ENCODE measurements at places on chromosomes 12 and 14.

- DNase-seq: no peak
These were observed 215.7 kb downstream of the CPNE8 start for GRCh38 chr12:38689704-38690103.

DNA sequence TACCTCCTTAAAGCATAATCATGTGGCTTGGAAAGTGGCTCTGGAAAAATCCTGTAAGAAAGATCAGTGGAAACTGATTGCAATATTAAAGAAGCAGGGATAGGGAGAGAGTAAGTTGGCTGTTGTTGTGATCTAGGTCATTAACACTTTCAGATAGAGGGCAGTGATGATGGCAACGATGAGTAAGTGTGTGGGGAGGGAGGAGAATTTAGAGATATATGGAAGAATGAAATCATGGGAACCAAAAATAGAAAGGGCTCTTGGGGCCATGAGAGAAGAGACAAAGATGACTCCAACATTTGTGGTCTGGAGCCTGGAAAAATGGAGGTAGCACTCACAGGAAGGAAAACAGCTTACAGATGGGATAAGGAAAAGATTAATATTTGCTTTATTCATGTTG is 23.3 kb downstream of the SNRPF start:
- no peak for DNase-seq

DNA sequence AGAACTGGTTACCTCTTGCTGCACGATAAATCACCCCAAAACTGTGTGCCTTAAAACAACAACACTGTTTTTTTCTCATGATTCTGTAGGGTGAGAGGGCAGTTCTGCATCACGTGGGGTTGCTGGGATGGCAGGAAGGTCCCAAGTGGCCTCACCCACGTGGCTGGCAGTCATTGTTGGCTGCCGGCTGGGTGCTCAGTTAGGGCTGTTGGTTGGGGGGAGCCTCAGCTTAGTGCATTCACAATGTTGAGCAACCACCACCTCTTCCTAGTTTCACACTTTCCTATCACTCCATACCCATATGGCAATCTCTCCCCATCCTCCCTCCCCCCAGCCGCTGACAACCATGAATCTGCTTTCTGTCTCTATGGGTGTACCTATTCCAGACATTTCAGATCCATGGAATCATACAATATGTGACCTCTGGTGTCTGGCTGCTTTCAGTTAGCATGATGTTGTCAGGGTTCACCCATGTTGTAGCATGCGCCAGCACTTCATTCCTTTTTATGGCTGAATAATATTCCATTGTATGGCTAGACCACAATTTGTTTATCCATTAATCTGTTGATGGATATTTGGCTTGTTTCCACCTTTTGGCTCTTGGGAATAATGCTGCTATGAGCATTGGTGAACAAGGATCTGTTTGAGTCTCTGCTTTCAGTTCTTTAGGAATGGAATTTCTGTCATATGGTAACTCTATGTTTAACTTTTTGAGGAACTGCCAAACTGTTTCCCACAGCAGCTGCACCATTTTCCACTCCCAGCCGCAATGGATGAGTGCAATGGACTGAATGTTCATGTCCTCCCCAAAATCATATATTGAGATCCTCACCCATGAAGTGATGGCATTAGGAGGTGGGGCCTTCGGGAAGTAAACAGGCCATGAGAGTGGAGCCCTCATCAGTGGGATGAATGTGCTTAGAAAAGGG is 11.2 kb upstream of the POP5 start:
- no peak for DNase-seq

GRCh38 chr14:71566276-71566675 is 366.0 kb upstream of the RGS6 start:
- DNase-seq: no peak

DNA sequence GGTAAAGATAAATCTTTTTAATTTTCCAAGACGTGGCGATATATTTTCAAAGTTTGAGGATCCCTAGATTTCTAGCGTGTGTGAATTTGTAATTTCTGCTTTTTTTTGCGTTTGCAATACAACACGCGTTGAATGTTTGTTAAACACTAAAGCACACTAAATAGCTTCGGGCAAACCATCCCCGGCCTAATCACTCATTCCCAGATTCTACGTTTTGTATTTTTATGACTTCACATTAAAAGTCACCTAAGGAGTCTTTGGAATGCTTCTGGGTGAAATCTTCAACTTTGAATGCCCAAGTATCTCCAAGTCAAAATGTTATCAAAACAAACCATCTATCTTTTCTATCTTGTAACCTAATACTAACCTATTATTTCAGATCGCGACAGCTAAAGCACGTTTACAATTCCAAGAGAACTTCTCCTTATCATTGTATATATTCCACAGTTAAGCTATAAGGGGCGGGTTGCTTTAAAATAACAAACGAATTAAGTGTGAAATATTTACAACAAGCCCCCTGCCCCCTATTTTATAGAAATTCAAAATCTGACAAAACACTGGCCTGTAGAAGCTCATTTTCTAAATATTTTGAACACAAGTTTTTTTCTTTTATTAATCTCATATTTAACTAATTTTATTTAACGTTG is 1.1 kb downstream of the ALX1 start:
- peak; percentile 17 for DNase-seq

GRCh38 chr12:103571286-103571685 is 15.8 kb upstream of the STAB2 start:
- DNase-seq: peak; percentile 35

- DNase-seq: no peak
These were observed 103.6 kb downstream of the FIGNL2 start for GRCh38 chr12:51744957-51745356.

GRCh38 chr14:106505366-106505765 is 979.0 kb downstream of the TMEM121 start:
- DNase-seq: no peak

- no peak for DNase-seq
These were observed 1435.3 kb downstream of the LRFN5 start for GRCh38 chr14:43041976-43042375.

DNA sequence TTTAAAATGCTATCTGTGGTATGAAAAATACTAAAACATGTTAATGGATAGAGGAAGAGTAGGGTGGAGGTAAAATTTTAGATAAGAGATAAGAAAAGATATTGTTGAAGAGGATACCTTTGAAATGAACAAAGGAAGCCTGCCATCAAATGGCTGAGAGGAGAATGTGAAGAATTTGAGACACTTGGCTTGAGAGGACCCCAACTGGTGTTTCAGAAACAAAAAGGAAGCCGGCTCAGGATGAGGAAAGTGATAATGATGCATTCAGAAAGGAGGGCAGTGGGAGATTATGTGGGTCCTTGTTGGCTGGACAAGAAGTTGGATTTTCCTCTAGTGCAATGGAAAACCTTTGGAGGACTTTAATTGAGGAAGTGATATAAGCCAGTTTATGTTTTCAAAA is 264.4 kb downstream of the DUSP6 start:
- no peak for DNase-seq

- DNase-seq: no peak
These were observed 1.6 kb upstream of the TNFRSF1A start for GRCh38 chr12:6343518-6343917.

DNA sequence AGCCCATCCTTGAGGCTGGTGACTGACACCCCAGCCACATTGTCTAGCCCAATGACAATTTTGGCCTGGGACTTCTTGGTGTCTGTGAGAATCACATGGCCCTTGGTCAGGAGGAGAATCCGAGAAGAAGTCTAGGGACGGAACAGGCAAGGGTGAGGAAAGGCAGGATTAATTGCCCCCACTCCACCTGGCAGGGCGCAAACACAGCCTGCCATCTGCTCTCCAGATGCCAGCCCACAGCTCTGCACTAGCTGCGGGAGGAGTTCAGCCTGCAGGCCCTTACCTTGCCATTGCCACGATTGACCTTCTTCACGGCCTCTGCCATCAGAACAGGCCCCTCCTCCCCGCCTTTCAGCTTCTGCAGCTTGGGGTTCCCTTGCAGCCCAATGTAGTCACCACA is 13.1 kb upstream of the TAC3 start:
- no peak for DNase-seq

DNA sequence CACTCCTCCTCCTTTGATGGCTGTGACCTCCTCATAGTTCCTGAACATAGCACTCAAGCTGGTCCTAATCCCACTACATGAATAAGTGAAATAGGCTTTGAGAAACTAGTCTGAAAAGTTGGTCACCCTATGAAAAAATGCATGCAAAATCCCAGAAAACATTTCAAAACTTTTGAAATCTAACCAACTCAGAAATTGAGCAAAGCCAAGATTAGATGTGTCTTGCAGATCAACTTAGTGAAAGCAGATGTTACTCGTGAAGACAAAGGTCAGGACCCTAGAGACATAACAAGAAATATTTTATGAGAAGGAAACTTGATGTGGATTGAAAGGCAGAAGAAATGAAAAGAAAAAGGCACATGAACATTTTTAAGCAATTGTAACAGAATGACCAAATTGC is 63.3 kb downstream of the TSHR start:
- no peak for DNase-seq

DNA sequence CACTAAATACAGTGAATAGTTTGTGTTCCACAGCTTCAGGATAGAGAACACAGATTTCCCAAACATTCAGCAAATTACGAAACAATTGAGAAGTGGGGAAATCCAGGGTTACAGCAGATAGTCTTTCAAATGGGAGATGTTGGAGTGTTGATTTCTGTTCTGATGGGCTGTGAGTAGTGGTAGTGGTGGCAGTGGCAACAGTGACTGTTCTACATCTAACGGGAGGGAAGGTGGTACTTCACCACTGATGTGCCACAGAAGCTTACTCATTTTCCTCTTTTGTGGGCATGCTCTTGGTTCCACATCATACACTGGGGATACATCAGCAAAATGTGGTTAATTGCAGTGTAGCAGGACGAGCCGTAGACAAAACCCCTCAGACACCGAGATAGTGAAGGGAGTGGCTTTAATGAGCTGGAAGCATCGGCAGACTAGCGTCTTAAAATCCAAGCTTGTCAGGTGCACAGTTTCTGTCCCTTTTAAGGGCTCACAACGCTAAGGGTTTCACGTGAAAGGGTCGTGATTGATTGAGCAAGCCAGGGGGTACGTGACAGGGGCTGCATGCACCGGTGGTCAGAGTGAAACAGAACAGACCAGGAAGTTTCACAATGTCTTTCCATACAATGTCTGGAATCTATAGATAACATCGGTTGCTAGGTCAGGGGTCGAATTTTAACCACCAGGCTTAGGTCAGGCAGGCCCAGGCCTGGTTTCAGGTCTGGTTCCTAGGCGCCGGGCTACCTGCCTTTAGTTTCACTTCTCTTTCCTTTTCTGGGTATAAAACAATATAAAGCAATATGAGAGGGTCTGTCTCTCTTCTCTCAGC is 330.6 kb upstream of the FBXO33 start:
- DNase-seq: no peak

DNA sequence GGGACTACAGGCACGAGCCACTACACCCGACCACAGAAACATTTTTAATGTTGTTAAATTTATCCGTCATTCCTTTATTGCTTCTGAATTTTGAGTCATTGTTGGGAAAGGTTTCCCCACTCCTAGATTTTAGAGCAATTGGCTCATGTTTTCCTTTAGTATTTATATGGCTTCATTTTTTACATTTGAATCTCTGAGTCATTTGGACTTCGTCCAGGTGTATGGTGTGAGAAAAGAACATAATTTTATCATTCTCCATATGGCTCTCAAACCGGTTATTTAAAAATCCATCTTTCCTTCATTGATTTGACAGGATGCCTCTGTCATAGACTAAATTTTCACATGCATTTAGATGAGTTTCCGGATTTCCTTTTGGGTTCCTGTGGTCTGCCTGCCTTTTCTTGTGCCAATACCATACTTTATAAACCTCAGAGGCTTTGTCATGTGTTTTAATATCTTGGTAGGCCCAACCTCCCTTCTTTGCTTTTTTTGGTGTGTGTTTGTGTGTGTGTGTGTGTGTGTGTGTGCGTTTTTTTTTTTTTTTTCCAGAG is 30.9 kb downstream of the LRTM2 start:
- DNase-seq: no peak

DNA sequence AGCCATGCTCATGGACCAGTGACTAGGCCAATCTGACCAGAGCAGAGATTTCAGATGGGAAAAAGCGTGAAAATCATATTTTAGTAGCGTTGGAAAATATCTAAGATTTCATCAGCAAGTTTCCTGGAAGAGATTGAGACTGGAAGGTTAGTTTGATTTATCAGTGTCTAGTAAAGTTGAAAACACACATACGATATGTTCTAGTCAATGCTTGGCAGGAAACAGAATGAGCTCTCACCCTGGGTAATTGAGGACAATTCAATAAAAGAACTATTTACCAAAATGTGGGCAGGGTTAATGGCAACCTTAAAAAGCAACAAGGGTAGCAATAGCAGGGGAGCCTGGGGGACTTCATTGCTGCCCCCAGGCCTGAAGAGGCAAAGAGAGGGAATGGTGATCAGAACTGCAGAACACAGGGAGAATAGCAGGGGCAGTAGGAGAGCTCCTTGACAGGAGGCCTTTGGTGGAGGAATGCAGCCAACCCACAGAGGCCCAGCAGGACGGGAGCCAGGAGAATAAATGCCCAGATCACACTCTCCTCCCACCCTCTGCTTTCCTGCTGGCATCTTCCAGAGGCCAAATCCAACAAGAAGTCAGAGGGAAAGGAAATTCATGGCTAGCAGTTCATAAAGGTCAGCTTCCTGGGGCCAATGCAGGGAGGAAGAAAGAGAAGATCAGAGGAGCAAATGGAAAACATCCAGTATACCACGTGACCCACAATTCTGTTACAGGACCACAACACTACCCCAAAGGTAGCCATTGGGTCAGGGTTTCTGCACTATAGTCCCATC is 27.6 kb upstream of the LRP6 start:
- peak; percentile 36 for DNase-seq

GRCh38 chr12:38872561-38872960 is 32.8 kb downstream of the CPNE8 start:
- no peak for DNase-seq

DNA sequence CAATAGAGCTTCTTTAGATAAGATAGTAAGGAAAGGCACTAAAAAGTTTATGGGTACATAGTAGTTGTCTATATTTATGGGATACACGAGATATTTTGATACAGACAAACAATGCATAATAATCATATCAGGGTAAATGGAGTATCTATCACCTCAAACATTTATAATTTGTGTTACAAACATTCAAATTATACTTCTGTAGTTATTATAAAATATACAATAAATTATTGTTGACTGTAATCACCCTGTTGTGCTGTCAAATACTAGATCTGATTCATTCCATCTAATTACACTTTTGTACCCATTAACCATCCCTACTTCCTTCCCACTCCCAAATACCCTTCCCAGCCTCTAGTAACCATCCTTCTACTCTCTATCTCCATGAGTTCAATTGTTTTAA is 179.7 kb downstream of the FOXG1 start:
- no peak for DNase-seq

DNA sequence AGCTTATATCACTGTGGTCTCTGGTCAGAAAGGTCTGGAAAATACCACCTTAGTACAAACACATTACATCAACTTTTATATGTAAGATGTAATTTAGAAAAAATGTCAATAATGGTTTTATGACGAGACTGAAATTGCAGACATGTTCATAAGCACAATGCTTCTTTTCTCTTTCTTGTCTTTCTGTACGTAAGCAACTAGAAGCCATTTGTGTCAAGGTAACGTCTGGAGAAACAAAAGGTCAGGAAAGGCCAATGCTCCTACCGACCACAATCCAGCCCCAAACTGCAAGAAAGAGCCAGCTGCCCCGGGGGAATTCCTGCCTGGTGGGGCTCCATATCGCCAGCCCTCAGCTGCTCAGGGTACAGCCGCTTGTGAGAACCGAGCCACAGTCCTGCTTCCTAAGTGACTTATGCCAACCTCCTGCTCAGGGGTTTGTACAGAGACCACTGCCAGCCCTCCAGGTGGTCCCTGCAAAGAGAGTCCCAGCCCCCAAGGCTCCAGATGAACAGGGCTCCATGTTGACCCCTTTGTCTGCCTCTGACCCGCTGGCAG is 6.3 kb downstream of the ZNF839 start:
- no peak for DNase-seq

Measured in left hindlimb (tissue), 1 donor.